ENCODE measurements at places on chromosomes 13 and 19.
A peak's percentile ranks its signal among the peaks of the same experiment; 100 is the strongest.

- no peak for DNase-seq
- H3K36me3 ChIP-seq, result no peaks in the 10 kb centered on the region
- H3K27ac ChIP-seq, result no peak within 1 kb of the TSS
- no peaks in the 10 kb centered on the region for H3K27me3 ChIP-seq
- H3K4me3 ChIP-seq, result peak within 1 kb of the TSS; percentile 23
- peaks cover 10% of the 10 kb centered on the region for H3K4me1 ChIP-seq
Measured at GRCh38 chr19:1066748-1067340, at the start of gene ARHGAP45. ARHGAP45 (plus strand) TSS chr19:1067167; CDS start chr19:1067406, 239 bp downstream.

- no peak overlapping the region for H3K4me3 ChIP-seq
- H3K36me3 ChIP-seq, result no peaks in the 10 kb centered on the region
- DNase-seq, result no peak
Measured at GRCh38 chr19:9189535-9189934, 10.8 kb downstream of the OR7D2 start.

- H3K27me3 ChIP-seq, result no peaks in the 10 kb centered on the region
- no peak overlapping the region for H3K4me3 ChIP-seq
- no peak overlapping the region for H3K27ac ChIP-seq
- no peaks in the 10 kb centered on the region for H3K36me3 ChIP-seq
- DNase-seq, result no peak
Measured at GRCh38 chr13:97889803-97890202, 63.7 kb upstream of the IPO5 start.

GRCh38 chr13:48488995-48489394, 43.9 kb downstream of the RCBTB2 start:
- no peaks in the 10 kb centered on the region for H3K4me1 ChIP-seq
- no peak overlapping the region for H3K27ac ChIP-seq
- no peak overlapping the region for H3K4me3 ChIP-seq
- no peaks in the 10 kb centered on the region for H3K36me3 ChIP-seq

- no peak overlapping the region for H3K4me3 ChIP-seq
- H3K4me1 ChIP-seq, result peaks cover 3% of the 10 kb centered on the region
- no peak overlapping the region for H3K27ac ChIP-seq
- no peaks in the 10 kb centered on the region for H3K36me3 ChIP-seq
Measured at GRCh38 chr13:37263871-37264270, 158.4 kb upstream of the CSNK1A1L start.
